ENCODE measurements at places on chromosomes 16 and 17.

GRCh38 chr16:1989209-1990100, at the start of gene SYNGR3:
Gene SYNGR3 (plus strand): TSS chr16:1989970. CDS start chr16:1990103, 133 bp downstream.
- DNase-seq: no peak

DNA sequence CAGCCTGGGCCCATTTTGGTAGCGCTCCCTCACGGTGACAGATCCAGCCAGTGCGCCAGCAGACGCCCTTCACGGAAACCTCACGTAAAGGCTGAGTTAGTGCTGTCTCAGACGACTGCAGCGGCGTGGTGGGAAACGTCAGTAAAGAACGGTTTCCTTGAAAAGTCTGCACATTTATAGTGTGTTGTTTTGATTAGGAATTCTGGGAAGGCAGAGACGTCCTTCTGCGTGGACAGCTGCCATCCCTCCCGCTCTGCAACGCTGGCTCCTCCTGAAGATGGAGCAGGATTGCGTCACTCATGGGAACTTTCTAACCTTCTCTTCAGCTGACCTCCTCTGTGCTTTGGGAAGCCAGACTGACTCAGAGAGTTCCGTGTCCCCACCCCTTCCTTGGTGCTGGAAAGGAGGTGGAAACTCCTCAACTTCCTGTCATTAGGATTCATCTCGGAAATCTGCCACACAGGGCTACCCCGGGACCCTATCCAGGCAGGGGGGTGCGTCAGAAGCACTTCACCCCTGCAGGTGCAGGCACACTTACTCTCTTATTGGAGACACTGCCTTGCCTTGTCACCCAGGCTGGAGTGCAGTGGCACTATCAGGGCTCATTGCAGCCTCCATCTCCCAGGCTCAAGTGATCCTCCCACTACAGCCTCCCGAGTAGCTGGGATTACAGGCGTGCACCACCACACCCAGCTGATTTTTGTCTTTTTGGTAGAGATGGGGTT, 24.3 kb upstream of the CRISPLD2 start:
- no peak for DNase-seq

- peak; percentile 24 for DNase-seq
Observed at GRCh38 chr17:7887038-7887481, 1.5 kb upstream of the CHD3 start.

DNA sequence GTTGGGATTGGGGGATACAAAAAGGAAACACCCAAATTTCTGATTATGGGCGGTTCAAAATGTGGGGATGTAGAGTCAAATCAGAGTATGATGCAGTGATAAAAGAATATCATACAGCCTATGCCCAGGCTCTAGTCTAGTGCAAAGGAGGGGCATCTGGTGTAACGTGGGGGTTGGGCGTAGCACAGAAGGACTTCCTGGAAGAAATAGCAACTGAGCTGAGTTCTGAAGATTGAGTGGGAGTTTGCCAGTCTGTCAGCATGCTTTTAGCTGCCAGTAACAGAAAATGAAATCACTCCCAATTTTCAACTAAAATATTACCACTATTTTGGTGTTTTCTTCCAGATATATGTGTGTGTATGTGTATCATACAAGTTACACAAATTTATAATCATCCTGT, 196.9 kb downstream of the SPECC1 start:
- DNase-seq: no peak

GRCh38 chr17:30116661-30117551, at the start of gene NSRP1:
Gene NSRP1 (plus strand): TSS chr17:30116816. CDS start chr17:30116844, 28 bp downstream.
- DNase-seq: peak; percentile 88
